AG08395 (cell line): ENCODE measurements at places on chromosomes 16 and 17.

- no peak for DNase-seq
Measured at GRCh38 chr16:9241177-9241576, 149.7 kb downstream of the HAPSTR1 start.

GRCh38 chr17:72699545-72699944, 392.9 kb downstream of the SLC39A11 start:
- DNase-seq: peak; percentile 80

GRCh38 chr17:75447951-75448856, 8.2 kb upstream of the TMEM94 start:
- no peak for DNase-seq

DNA sequence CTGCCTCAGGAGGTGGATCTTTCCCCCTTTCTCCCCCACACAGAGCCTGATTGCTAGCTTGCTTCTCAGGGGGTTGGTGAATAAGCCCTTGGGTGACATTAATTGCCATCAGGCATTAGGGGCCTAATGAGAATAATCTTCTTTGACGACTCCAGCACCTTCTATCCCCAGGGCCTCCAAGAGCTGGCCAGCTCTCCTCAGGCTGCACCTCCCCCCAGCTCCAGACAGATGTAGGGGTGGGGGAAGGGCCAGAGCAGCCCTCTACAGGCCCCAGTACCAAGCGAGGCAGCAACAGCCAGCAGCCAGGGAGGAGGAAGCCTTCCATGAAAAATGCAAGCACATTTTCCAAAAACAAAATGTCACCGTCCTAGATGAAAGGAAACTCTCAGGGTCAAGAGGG, 1.4 kb upstream of the TMEM132E start:
- no peak for DNase-seq

- DNase-seq: no peak
Measured at GRCh38 chr17:51085150-51085805, 35.4 kb downstream of the SPAG9 start.

DNA sequence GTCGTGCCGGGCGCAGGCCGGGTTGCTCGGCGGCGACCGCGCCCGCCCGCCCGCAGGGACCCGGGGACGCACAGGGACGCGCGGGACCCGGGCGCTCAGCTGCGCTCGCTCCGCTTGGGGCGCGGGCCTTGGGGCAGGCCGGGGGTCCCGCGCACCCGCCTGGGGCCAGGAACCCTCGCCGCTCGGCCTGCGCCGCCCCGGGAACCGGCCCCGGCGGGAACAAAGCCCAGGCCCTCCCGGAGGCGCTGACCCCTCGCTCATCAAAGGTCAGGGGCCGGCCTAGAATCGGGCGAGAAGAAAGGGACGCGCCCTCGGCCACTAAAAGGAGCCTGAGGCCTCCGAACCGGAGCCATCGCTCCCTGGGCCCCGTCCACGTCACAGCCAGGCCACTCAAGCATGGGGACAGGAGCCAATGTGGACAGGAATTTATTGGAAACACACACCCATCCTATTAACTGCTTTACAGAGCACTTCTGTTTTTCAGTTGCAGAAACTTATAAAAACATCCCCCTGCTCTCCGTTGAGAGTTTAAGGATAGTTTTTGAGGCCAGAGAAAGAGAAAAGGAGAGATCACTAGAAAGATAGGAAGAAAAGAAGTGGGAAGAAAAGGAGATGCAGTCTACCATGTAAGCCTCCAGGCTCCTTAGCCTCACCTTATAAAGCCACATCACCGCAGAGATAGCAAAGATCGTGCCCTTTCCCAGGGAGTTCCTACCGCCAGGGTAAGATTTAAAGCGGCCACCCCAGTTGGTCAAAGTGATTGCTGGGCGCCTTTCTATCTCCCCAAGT, 558 bp upstream of the ZFHX3 start:
- peak; percentile 54 for DNase-seq

GRCh38 chr17:76816590-76817135, 51.5 kb upstream of the MGAT5B start:
- peak; percentile 68 for DNase-seq

DNA sequence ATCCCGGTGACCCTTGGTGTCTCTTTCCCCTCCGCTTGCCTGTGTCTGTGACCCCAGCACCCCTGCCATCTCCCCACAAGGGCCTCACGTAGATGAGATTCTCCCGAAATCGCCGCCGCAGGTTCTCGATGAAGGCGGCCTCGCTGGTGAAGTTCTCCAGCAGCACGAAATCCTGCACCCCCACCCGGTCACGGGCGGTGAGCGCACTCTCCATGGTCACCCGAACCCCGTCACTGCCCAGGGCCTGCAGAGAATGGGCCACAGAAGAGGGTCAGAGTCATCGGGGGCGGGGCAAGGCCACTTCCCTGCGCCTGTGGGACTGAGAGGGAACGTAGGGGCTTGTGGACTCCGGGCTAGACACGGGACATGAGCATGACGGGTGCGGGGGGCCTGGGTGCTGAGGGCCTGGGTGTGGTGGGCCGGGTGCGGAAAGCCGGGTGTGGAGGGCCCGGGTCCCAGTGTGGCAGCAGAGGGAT, 8.4 kb downstream of the MYO1C start:
- DNase-seq: no peak

GRCh38 chr16:84391151-84392030, 23.1 kb downstream of the ATP2C2 start:
- no peak for DNase-seq

GRCh38 chr16:4166821-4167220, 50.6 kb upstream of the ADCY9 start:
- no peak for DNase-seq

DNA sequence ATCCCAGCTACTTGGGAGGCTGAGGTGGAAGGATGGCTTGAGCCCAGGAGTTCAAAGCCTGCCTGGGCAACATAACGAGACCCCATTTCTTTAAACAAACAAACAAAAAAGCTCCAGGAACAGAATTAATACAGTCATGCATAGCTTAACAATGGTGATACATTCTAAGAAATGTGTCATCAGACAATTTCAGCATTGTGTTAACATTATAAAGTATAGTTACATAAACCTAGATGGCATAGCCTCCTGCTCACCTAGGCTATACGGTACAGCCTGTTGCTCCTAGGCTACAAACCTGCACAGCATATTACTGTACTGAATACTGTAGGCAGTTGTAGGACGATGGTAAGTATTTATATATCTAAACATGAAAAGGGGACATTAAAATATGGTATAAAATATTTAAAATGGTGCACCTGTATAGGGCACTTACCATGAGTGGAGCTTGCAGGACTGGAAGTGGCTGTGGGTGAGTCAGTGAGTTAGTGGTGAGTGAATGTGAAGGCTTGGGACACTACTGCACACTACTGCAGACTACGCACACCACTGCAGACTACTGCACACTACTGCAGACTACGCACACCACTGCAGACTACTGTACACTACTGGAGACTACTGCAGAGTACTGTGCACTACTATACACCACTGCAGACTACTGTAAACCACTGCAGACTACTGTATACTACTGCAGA, 74.6 kb downstream of the TMC6 start:
- no peak for DNase-seq

- no peak for DNase-seq
Measured at GRCh38 chr17:2028234-2028614, 1.7 kb upstream of the DPH1 start.

DNA sequence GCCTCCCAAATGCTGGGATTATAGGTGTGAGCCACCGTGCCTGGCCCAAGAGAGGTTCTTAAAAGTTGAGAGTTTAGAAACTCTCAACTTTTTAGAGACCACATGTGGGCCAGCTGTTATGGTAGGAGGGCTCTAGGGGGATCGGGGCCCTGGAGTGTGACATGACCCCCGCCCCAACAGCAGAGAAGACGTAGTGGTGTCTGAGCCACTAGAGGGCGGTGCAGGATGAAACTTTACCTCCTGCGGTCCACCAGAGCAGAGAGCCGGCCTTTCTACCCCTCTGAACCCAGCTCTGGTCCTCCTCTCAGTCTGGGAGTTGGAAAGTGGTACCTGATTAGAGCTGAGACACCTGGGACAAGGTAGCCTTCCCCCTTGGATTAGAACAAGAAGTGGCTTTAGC, 7.4 kb downstream of the CDK5RAP3 start:
- peak; percentile 87 for DNase-seq

- no peak for DNase-seq
Measured at GRCh38 chr17:19301274-19301951, 61.1 kb downstream of the B9D1 start.

GRCh38 chr17:72477491-72477890, 356.7 kb downstream of the SOX9 start:
- DNase-seq: no peak

- DNase-seq: no peak
Measured at GRCh38 chr16:57826052-57826451, 23.8 kb upstream of the KIFC3 start.

GRCh38 chr16:57664662-57665025, 3.5 kb upstream of the ADGRG3 start:
- DNase-seq: no peak

DNA sequence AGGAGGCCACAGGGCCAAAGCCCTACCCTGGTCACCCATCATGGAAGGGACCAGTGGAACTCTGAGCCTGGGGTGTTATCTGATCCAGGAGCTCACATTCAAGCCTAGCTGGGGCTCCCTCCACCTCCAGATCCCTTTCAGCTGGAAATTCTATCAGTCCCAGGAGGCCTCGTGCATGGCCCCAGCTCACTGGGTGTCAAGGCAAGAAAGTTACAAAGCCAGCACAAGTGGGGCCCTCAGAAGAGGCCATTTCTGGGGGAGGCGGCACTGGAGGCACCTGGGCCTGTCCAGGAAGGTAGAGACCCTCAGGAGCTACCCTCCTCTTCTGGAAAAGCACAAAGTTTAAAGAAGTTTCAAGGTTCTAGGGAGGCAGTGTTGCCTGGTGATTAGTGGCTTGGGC, 4.8 kb downstream of the CA7 start:
- no peak for DNase-seq

DNA sequence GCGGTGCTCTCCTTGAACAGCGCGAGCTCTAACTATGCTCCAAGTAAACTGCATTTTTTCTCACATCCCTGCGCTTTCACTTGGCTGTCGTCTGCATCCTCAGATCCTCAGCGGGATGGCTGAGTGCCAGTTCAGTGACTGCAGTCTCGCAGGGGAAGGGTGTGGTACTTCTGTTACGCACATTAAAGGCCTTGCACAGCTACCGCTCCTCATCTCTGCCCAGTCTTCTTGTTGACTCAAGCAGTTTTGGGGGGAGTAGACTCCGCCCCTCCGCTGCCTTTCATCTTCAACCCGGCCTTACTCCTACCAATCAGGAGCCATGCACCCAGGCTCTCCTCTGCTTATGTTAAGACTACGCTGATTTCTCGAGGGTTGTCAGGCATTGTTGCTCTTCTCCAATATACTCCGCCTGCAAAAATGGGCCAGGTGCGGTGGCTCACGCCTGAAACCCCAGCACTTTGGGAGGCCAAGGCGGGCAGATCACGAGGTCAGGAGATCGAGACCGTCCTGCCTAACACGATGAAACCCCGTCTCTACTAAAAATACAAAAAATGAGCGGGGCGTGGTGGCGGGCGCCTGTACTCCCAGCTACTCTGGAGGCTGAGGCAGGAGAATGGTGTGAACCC, 10.0 kb downstream of the ATP5PD start:
- DNase-seq: peak; percentile 87

DNA sequence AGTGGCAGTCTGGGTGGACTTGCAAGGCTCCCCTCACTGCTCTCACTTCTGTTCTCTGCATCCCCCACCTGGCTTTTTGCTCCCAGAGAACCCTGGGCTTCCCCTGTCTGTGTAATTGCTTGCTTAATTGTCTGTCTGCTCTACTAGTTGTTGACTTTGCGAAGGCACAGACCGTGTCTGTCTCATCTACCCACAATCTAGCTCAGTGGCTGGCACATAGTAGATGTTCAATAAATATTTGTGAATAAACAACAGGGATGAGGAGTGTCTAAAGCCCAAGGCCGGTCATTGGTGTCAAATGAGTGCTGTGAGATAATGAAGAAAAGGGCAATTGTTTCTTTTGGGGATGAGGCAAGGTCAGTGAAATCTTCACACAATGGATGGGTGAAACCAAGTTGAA, 2.8 kb upstream of the SEZ6 start:
- no peak for DNase-seq

GRCh38 chr17:4010754-4011153, 46.5 kb upstream of the ATP2A3 start:
- no peak for DNase-seq
